ENCODE measurements at places on chromosomes 6 and 20. TPM values are rescaled to one million over a fixed set of nuclear protein-coding genes. Genes with fewer than 3 reads are reported as not detected.
A peak's percentile ranks its signal among the peaks of the same experiment; 100 is the strongest.

DNA sequence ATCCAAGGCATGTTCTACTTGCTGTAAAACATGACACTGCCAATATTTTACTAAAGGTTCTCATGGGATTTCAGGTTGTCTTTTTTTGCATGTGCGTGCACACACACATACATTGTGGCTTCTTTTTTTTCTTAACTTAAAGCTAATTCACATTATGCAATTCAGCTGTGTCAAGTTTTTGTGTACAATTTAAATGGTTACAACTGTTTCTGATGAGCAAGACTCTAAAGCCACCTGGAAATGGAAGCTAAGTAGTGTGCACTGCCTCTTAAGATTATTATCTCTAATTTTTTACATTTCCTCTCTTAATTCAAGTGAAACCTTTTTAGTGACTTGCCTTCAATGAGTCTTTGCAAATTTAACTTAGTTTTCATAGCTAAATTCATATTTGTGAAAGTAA lies 75.3 kb downstream of the TULP4 start:
- no peak for DNase-seq
- H3K4me3 ChIP-seq, result no peak overlapping the region
- H3K27me3 ChIP-seq, result no peaks in the 10 kb centered on the region
- no peaks in the 10 kb centered on the region for H3K36me3 ChIP-seq
- H3K4me1 ChIP-seq, result peaks cover 3% of the 10 kb centered on the region

GRCh38 chr20:11352041-11352440 lies 565.7 kb upstream of the BTBD3 start:
- no peak for DNase-seq
- no peaks in the 10 kb centered on the region for H3K4me1 ChIP-seq
- no peak overlapping the region for H3K4me3 ChIP-seq
- no peaks in the 10 kb centered on the region for H3K36me3 ChIP-seq
- no peak overlapping the region for H3K27ac ChIP-seq

- H3K36me3 ChIP-seq, result no peaks in the 10 kb centered on the region
- H3K4me3 ChIP-seq, result no peak overlapping the region
- no peaks in the 10 kb centered on the region for H3K27me3 ChIP-seq
- no peaks in the 10 kb centered on the region for H3K4me1 ChIP-seq
Measured at GRCh38 chr20:39654171-39654570, 692.0 kb downstream of the DHX35 start.

DNA sequence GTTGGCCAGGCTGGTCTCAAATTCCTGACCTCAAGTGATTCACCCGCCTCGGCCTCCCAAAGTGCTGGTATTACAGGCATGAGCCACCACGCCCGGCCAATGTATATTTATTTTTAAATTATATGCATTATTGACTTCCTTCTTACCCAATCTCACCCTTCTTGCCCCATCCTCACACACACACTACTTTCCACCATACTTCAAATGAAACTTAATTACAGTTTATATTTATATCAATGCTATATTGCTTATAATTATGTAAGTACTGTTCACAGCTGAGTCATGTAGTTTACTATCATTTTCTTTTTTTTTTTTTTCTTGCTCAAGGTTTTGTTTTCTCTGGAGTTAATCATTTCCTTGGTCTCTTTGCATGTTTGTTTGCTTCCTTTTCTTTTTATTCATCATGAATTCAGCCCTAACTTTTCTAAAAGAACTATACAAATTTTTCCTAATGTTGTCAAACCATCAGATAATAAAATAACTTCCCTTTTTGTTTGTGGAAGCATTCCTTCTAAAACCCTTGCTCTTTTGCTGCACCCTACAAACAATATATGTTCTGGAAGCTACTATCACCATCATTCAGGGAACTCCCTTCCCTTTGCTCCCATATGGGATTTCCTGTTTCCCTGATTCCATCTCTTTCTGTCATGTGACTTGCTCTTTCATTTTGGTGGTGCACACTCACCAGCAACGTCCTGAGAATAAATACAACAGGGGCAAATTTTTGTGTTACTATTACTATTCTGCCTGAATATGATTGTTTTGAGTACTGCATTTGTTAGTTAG lies 201.7 kb upstream of the SASH1 start:
- no peak for DNase-seq
- H3K36me3 ChIP-seq, result no peaks in the 10 kb centered on the region
- H3K4me3 ChIP-seq, result no peak overlapping the region
- H3K4me1 ChIP-seq, result no peaks in the 10 kb centered on the region

- no peak overlapping the region for H3K27ac ChIP-seq
- H3K36me3 ChIP-seq, result no peaks in the 10 kb centered on the region
- H3K4me3 ChIP-seq, result no peak overlapping the region
- H3K4me1 ChIP-seq, result no peaks in the 10 kb centered on the region
Measured at GRCh38 chr6:79469376-79470246, 67.6 kb downstream of the LCA5 start.

DNA sequence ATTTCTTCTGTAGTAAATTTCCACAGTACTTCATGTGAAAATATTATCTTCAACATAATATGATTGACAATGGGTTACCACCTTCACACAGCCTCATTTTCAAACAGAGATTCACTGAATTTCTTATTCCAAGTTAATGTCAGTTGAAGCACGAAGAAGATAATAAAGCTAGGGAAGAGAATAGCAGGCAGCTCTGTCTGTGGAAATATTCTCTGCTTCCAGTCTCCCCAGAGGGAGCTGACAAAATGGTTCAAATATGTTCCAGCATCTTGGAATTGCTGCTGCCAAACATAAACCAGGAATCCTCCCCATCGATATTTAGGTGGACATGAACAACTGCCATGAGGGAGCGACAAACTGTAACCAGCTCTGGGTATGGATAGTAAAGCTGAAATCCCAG lies 224.8 kb downstream of the GJA1 start:
- H3K27ac ChIP-seq, result no peak overlapping the region
- peak; percentile 48 for DNase-seq
- H3K4me3 ChIP-seq, result no peak overlapping the region
- H3K36me3 ChIP-seq, result no peaks in the 10 kb centered on the region

C6orf163 gene
- polyA plus RNA-seq, result 2.0 TPM

DAAM2 gene
- polyA plus RNA-seq, result 39.9 TPM

DNA sequence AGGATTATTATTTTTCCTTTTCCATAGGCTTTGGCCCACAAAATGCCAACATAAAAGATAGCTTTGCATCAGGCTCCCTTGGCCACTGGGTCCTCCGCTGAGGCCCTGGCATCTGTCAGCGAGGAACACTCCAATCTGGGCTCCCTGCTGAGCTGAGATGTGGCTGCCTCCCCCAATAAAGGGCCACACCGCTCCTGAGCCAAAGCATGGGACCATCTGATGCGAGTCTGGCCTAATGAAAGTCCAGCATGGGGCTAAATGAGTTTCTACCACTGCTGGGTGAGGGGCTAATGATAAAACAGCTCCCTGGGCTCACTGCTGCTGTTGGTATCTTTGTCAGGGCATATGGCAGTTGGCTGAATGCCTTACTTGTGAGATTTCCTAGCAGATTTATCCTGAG lies 817.5 kb upstream of the SLC35B3 start:
- H3K4me1 ChIP-seq, result no peaks in the 10 kb centered on the region
- H3K36me3 ChIP-seq, result no peaks in the 10 kb centered on the region
- no peak overlapping the region for H3K4me3 ChIP-seq
- H3K27me3 ChIP-seq, result no peaks in the 10 kb centered on the region
- no peak overlapping the region for H3K27ac ChIP-seq

GMPR gene
- 51.6 TPM for polyA plus RNA-seq

DNA sequence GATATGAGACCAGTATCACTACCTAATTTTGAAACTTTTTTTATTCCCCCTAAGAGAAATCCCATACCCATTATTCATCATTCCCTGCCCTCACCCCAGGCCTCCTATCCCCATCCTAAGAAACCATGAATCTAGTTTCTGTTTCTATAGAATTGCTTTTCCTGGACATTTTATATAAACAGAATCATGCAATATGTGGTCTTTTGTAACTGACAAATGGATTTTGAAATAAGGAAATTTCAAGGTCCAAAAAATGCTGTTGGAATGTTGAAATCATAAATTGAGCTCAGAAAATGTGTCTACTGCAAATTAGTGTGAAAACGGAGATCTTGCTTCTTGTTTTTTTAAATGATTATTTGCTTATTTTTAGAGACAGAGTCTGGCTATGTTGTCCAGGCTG lies 25.1 kb downstream of the RNF217 start:
- DNase-seq, result no peak
- peaks cover 6% of the 10 kb centered on the region for H3K36me3 ChIP-seq
- no peak overlapping the region for H3K27ac ChIP-seq

RAB32 gene
- 21.9 TPM for polyA plus RNA-seq

SPAG4 gene
- polyA plus RNA-seq, result 2.9 TPM

GRCh38 chr6:4486568-4487315 lies 289.5 kb upstream of the CDYL start:
- no peaks in the 10 kb centered on the region for H3K4me1 ChIP-seq
- no peak overlapping the region for H3K27ac ChIP-seq
- H3K36me3 ChIP-seq, result no peaks in the 10 kb centered on the region
- H3K4me3 ChIP-seq, result no peak overlapping the region

DNA sequence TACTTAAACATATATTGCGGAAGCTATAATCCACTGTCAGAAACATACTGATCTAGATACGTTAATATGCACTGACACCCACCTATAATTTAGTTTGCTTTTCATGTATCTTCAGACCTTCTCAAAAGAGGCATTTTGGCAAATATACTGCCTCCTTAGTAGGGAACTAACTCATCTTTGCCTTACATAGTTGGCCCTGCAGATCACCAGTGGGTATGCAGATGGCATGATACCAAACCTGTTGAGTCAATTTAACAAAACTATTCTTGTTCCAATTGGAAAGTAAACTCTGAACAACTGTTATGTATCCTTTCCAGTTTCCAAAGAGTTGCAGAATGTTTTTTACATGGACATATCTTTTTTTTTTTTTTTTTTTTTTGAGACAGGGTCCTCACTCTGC lies 35.6 kb upstream of the TBC1D20 start:
- H3K36me3 ChIP-seq, result peaks cover 57% of the 10 kb centered on the region
- no peaks in the 10 kb centered on the region for H3K4me1 ChIP-seq
- no peak overlapping the region for H3K27ac ChIP-seq
- H3K27me3 ChIP-seq, result no peaks in the 10 kb centered on the region
- no peak overlapping the region for H3K4me3 ChIP-seq
- no peak for DNase-seq

DNA sequence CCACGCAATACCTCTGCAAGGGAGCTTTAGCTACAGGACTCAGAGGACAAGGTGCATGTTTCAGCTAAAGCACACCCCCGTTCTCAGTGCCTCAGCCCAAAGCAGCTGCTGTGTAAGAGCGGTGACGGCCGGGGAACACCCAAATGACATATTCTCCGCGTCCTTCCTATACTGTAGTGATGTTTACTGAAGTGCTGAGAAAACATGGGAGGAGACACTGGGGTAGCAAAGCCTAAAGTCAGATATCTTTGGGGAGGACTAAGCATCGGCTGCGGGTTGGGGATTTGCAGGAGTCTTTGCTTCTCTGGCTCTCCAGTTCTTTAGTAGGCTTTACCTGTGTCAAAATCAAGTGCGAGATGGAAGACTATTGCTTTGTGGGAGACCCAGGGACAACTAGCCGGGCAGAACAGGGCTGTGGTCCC lies 1.7 kb downstream of the SLC22A23 start:
- H3K4me1 ChIP-seq, result peaks cover 21% of the 10 kb centered on the region
- DNase-seq, result peak; percentile 23
- H3K27me3 ChIP-seq, result peaks cover 49% of the 10 kb centered on the region
- no peaks in the 10 kb centered on the region for H3K36me3 ChIP-seq
- no peak overlapping the region for H3K27ac ChIP-seq

SNAI1 gene
- polyA plus RNA-seq, result 10.5 TPM

- no peak overlapping the region for H3K27ac ChIP-seq
- no peaks in the 10 kb centered on the region for H3K4me1 ChIP-seq
- H3K36me3 ChIP-seq, result peaks cover 3% of the 10 kb centered on the region
- H3K4me3 ChIP-seq, result no peak overlapping the region
- H3K27me3 ChIP-seq, result no peaks in the 10 kb centered on the region
Measured at GRCh38 chr6:88952065-88952704, 11.2 kb downstream of the RNGTT start.

DTD1 gene
- polyA plus RNA-seq, result 17.6 TPM

SOBP gene
- polyA plus RNA-seq, result 17.6 TPM

- DNase-seq, result peak; percentile 92
- H3K27me3 ChIP-seq, result no peaks in the 10 kb centered on the region
- H3K4me3 ChIP-seq, result no peak overlapping the region
- no peak overlapping the region for H3K27ac ChIP-seq
Measured at GRCh38 chr6:11263291-11263775, 30.9 kb upstream of the NEDD9 start.

WFDC6 gene
- polyA plus RNA-seq, result not detected

- H3K27ac ChIP-seq, result no peak overlapping the region
- H3K27me3 ChIP-seq, result peaks cover 8% of the 10 kb centered on the region
- H3K4me3 ChIP-seq, result no peak overlapping the region
- H3K4me1 ChIP-seq, result peaks cover 6% of the 10 kb centered on the region
- H3K36me3 ChIP-seq, result no peaks in the 10 kb centered on the region
Measured at GRCh38 chr20:63402860-63403220, 41.7 kb upstream of the CHRNA4 start.

DNA sequence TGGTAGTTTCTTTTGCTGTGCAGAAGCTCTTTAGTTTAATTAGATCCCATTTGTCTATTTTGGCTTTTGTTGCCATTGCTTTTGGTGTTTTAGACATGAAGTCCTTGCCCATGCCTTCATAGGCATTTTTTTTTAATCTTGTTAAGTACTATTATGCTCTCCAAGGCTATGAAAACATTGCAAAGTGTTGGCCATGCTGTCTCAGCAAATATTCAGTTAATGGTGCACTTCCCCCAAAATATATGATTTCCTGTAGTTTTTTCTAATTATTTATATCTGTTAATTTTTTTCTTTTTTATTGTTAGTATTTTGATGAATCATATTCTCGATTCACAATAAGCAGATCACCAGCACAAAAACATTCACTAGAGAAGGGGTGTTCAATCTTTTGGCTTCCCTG lies 806.1 kb upstream of the FLRT3 start:
- H3K27ac ChIP-seq, result no peak overlapping the region
- no peaks in the 10 kb centered on the region for H3K27me3 ChIP-seq
- no peak for DNase-seq
- H3K36me3 ChIP-seq, result no peaks in the 10 kb centered on the region
- no peaks in the 10 kb centered on the region for H3K4me1 ChIP-seq

GRCh38 chr6:108163267-108163643 lies 2.6 kb upstream of the NR2E1 start:
- H3K36me3 ChIP-seq, result no peaks in the 10 kb centered on the region
- DNase-seq, result no peak
- no peak overlapping the region for H3K4me3 ChIP-seq
- peaks cover 85% of the 10 kb centered on the region for H3K27me3 ChIP-seq
- no peak overlapping the region for H3K27ac ChIP-seq

DNA sequence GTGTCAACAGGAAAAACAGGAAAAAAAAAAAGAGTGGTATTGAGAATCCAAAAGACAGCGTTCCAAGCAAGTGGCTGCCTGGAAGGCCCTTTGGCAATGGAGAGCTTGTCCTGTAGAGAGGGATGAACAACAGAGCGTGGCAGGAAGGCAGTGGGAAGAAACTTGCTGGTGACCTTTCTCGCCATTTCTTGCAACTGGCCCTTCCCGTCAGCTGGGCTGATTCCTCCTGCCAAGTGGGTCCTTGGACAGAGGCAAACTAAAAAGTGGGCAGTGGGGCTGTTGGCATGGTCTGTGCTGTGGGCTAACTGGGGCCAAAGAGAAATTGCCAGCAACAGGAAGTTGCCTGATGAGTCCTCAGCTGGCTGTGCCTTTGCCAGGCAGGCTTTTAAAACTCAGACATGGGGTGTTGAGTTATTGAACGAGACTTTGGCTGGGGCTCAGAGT lies 43.9 kb upstream of the CLDN20 start:
- no peaks in the 10 kb centered on the region for H3K4me1 ChIP-seq
- DNase-seq, result peak; percentile 24
- no peaks in the 10 kb centered on the region for H3K27me3 ChIP-seq
- H3K27ac ChIP-seq, result no peak overlapping the region

CLIC5 gene
- 14.2 TPM for polyA plus RNA-seq
